ENCODE measurements at places on chromosomes 13 and 19.

- no peak for DNase-seq
Observed at GRCh38 chr13:49450105-49450819, 6.2 kb downstream of the SETDB2 start.

- DNase-seq, result no peak
Observed at GRCh38 chr13:40190641-40191100, 475.8 kb downstream of the FOXO1 start.

- DNase-seq, result no peak
Observed at GRCh38 chr13:86882107-86882506, 789.1 kb upstream of the SLITRK5 start.

DNA sequence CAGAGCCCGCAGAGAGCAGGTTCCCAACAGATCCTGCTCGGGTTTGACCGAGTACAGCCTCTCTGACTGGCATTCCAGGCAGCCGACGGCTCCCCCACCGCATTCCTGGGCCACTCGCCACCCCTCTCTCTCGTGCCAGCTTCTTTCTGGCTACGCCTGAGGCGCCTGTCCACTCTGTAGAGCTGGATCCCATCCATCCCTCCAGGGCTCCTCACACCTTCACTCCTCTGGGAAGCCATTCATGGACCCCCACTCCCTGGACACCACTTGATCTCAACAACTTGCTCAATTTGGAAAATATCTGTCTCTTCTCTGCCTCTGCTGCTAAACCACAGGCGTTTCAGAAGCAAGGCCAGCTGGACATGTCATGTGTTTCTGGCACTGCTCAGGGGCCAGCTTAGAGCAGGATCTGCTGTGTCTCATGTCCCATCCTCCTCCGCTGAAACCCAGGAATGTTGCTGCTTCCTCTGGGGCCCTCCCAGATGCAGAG is 30.6 kb upstream of the ATP1A3 start:
- no peak for DNase-seq

DNA sequence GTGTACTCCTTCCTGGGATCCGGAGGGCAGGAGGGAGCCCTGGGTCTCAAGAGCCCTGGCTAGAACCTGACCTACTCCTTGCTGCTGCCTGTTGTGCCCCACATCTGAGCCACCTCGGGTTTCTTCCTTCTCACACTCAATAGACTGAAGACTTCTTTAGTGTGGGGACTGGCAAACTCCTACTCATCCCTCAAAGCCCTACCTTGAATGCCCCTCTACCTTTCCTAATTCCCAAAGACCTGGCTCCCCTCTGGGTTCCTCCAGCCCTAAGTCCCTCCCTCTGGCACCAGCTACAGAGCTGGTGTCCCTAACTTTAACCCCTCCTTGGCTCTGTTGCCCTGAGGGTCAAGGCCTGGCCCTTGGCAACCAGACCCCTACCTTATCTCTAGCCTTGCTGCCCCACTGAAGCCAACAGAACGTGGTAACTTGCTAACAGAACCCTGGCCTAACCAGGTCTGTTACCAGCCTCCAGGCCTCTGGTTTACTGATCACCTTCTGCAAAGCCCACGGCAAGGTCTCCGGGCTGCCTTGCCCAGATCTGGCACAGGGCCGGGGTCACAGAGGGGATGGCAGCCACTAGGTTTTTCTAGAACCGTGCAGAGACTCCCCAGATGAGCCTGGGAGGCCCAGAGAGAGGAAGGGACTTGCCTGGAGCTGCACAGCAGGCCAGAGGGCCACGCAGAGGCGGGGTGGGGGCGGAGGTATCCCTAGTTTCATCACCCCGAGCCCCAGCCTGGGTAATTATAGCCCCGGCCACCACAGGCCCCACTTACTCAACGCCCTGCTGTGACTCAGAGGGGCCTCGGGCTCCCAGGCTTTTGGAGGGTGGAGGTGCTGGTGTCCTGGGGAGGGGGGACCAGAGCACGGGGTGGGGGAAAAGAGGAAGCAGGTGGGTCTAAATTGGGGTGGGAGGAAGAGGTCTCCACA is 15.3 kb downstream of the ZBTB7A start:
- DNase-seq, result no peak

GRCh38 chr19:33302974-33303790 is 848 bp upstream of the CEBPA start:
- DNase-seq, result no peak

DNA sequence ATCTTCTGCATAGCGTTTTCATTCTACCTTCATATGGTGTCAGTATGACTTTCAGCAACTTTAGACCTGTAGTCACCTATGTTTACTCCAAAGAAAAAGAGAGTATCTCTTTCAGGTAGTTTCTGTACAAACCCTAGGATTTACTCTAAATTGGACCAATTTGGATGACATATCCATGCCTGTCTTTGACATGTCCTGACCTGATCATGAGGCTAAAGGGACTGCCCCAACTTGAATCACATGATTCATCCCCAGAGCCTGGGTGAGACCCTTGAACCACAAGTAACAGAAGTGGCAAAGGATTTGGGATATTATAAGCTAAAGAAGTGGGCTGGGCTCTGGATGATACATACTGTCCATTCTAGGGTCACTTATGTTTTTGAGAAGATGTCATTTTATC is 124.5 kb upstream of the CSNK1A1L start:
- no peak for DNase-seq

DNA sequence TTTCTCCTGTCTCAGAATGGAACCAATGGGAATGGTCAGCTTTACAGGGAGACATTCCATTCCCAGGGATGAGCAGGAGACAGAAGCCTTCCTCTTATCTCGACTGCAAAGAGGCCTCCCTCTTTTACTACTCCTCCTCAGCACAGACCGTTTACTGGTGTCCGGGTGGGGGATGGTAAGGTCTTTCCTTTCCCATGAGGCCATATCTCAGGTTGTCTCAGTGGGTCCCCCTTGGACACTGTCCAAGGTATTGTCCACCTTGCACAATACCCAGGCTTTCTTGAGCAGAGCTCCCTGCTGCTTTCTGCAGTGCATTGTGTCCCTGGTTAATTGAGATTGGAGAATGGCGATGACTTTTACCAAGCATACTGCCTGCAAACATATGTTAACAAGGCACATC is 7.5 kb upstream of the ZNF808 start:
- DNase-seq, result no peak

Measured in stimulated activated CD4-positive, alpha-beta T cell treated with anti-CD3 and anti-CD28 coated beads, Interleukin-15, amount 100 ng/mL, for 1 hour (primary cell).